ENCODE measurements at places on chromosomes 1 and 21. TPM values are rescaled to one million over a fixed set of nuclear protein-coding genes. Genes with fewer than 3 reads are reported as not detected.

DNA sequence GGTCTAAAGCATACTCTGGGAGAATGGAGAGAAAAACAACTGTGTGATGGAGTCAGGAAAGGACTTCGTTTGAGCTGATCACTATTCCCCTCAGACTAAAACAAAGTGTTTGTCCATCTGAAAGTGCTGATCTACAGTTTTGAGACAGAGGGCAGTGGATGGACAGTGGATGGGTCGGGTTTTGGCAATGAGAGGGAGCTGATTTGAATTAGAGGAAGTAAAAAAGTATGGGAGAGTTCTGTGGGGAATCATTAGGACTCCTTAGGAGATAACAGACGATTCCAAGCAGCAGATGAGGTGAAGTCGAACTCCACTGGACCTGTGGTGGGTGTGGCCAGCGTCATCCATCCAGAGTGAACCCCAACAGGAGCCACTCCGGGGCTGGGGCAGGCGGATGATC, 62.3 kb downstream of the PTGS2 start:
- DNase-seq, result no peak

- DNase-seq, result no peak
Observed at GRCh38 chr21:40208948-40209345, 341.7 kb downstream of the PCP4 start.

GRCh38 chr1:222278501-222278900, 269.4 kb downstream of the HHIPL2 start:
- DNase-seq, result no peak

LMX1A gene
- not detected for total RNA-seq

C1orf53 gene
- not detected for total RNA-seq

ACAP3 gene
- 41.2 TPM for total RNA-seq

- no peak for DNase-seq
Observed at GRCh38 chr1:47002211-47002610, 21.3 kb upstream of the CYP4X1 start.

DNA sequence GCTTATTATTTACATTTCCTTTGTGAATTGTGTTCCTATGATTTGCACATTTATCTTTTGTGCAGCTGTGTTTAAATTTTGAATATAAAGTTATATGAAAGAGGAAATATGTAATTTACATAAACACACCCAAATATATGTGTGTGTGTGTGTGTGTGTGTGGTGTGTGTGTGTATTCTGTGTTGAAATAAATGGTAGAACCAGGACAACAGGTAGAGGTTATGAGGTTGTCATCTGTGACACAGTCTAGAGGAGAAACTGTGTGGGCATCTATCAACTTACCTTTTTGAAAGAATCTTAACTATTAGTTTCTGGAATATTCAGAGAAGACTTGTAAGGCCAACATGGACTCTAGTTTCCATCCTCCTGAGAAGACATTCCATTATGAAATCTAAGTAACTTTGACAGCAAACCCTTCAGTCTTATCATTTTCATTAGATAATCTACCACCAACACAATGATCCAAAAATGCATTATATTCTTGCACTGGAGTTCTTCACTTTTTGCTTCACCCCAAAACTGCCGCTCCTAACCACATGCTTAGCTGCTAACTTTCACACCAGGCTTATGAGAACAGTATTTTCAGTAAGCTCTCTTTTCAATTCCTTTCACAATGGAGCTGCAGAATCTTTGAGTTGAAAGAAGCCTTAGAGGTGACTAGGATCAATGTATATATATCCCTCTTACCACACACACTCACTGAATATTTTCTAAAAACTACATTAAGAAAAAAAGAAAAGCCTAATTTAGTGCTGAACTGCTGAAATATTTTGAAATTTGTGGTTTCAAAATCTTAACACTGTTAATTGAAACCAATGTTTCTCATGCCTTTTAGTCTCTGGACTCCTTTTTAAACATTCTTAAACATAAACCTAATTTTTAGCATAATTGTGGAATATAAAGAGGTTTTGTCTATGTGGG, 21.8 kb downstream of the PTPRC start:
- DNase-seq, result no peak

DNA sequence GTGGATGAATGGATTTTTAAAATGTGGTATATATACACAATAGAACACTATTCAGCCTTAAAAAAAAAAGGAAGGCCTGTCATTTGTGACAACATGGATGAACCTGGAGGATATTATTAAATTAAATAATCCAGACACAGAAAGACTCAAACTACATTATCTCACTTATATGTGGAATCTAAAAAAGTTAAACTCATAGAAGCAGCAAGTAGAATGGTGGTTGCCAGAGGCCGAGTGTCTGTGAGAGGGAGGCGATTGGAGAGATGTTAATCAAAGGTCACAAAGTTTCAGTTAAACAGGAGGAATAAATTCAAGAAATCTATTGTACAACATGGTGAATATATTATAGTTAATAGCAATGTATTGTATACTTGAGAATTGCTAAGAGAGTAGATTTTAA, 39.7 kb downstream of the ZC3H11B start:
- DNase-seq, result no peak

GRCh38 chr1:86648255-86648654, 56.1 kb upstream of the SH3GLB1 start:
- no peak for DNase-seq

C1orf21 gene
- total RNA-seq, result 7.0 TPM

GRCh38 chr1:240985081-240985480, 371.9 kb downstream of the RGS7 start:
- no peak for DNase-seq

- DNase-seq, result no peak
Observed at GRCh38 chr1:176241385-176242015, 34.4 kb upstream of the COP1 start.

GRCh38 chr21:26982767-26983166, 15.9 kb upstream of the ADAMTS5 start:
- no peak for DNase-seq

DNA sequence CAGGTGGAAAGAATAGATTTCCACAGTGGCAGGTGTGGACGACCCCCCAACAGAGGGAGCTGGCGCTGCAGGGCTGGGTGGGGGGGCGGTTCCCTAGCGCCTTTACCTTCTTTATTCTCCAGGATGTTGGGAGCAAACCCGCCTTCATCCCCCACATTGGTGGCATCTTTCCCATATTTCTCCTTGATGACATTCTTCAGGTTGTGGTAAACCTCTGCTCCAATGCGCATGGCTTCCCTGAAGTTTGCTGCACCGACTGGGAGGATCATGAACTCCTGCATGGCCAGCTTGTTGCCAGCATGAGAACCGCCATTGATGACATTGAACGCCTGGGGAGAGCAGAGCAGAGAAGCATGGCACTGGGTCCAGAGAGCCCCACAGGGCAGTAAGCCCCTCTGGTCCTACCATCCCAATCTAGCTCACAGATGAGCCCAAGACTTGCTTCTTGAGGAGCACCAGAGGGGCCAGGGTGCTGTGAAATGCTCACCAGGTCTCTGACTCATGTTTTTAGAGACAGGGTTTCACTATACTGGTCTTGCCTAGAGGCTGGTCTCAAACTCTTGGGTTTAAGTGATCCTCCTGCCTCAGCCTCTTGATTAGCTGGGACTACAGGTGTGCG, 12.2 kb downstream of the ENO1 start:
- no peak for DNase-seq

GRCh38 chr21:35329940-35330660, 281.0 kb upstream of the RUNX1 start:
- DNase-seq, result no peak

DNA sequence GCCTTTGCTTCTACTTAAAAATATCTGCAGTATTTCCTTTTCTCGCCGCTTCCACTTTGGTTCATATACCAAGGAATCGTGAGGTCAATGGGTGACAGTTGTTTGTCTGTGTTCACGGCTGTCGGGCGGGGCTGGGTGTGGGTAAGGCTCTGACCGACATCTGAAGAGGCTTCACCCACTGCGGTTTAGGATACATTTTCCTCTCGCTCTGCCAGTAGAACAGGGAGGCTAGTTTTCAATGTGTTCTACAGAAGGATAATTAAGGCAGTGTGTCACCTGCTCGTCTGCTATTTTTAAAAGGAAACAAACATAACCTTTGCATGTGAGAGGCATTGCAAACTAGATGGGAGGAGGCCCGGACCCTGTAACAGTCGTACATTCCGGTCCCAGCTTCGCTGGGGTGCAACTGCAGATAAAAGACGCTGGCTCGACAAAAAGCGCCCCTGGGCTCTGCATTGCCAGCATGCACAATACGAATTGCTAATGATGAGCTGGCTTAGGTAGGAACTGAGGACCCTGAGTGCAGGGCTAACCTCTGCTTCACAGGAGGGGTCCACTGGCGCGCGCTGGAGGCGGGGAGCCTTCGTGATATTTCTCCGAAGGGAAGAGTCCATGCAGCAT, 8.5 kb upstream of the ERG start:
- DNase-seq, result no peak

- DNase-seq, result no peak
Observed at GRCh38 chr1:174359454-174359805, 88.3 kb upstream of the GPR52 start.

DNA sequence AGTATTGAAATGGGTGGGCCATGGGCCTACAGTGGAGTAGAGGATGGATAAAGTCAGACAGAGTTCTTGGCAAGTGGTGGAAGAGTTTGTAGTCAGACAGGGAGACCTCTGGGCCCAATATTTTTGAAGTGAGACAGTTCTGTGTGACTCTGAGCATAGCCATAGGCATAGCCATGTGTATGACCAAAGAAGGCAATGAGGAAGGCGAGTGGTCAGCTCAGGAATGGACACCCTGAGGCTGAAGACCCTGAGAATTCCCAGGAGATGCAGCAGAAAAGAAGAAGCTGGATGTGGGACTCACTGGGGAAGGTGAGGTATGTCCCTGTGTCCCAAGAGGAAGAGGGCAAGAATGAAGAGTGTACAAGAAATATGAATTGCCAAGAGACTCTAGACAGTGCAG, 210.6 kb upstream of the IRF2BP2 start:
- no peak for DNase-seq

GRCh38 chr1:119136401-119136800, 4.1 kb downstream of the WARS2 start:
- DNase-seq, result no peak

- peak; percentile 70 for DNase-seq
Observed at GRCh38 chr1:1889847-1890505, 911 bp downstream of the GNB1 start.

GRCh38 chr1:221695301-221695700, 46.6 kb downstream of the DUSP10 start:
- DNase-seq, result no peak

HHAT gene
- 15.1 TPM for total RNA-seq

DNA sequence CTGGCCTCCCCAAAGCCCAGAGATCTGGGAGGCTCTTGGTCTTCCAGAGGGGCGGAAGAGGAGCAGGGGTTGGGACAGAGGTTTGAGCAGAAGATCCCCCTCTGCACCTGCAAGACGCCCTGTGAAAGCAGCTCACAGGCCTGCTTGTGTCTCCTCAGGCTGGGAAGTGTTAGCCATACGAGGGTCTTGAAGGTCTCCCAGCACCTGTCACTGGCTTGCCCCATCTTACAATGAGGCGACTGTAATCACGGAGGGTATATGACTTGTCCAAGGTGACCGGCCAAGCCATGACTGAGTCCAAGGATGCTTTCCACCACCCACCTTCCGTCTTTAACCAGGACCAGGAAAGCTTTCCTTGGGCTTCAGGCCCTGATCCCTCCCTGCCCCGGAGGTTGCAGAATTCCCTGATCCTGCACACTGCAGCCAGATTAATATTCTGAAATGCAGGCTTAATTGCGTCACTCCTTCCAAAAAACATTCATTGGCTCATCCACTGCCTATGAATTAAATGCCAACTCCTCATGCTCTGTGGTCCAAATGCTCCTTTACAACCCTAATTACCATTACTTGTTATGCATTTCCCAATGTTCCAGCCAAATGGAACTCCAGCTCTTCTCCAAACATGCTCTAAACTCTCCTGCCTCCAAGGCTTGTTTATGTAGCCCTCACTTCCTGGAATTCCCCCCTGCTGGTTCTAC, 64.0 kb downstream of the DDX20 start:
- no peak for DNase-seq

GRCh38 chr1:67909776-67910175, 76.5 kb upstream of the GNG12 start:
- DNase-seq, result no peak

DNA sequence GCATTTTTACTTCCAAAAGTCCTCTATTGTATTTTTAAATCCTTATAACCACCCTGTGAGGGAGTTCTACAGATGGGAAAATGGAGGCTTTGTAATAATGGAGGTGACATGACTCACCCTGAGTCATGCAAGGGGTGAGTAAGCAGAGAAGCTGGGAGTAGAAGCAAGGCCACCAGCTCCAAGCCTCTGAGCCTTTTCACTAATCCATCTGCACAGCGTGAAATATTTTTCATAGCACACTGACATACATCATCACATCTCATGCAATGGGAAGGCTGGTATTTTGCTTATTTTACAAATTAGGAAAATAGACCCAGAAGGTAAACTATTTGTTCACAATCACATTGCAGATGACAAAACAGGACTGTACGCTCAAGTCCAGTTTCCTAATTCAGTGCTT, 96.9 kb downstream of the KCNH1 start:
- no peak for DNase-seq

DNA sequence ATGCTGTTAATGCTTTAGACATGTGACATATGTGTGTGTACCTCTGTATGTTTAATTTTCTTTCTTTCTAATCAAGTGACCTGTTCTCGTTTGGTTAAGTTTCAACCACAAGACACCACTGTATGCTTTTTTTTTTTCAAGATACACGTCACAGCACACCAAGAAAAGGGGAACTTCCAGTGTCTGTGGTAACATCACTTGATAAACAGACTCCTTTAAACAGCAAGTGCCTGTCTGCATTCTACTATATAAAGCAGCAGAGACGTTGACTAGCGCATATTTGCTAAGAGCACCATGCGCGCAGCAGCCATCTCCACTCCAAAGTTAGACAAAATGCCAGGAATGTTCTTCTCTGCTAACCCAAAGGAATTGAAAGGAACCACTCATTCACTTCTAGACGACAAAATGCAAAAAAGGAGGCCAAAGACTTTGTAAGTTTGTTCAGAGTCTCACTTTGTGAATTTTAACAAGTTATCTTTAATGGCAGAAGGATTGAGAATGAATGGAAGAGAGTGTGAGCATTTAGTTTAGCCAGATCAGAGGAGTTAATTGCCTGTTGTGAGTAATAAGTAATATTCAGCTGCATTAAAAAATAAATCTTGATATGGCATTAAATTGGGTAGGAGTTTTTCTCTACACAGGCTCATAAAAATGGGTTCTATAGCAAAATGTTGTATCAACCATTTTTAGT, at the start of gene RGS1:
RGS1 (plus strand) TSS at position 275 of the 691 bp plus-strand sequence; CDS start at position 295, 20 bp downstream.
- DNase-seq, result peak; percentile 93

GRCh38 chr1:7554385-7555235, 216.5 kb upstream of the VAMP3 start:
- DNase-seq, result no peak

TSTD1 gene
- 76.2 TPM for total RNA-seq

C1orf185 gene
- total RNA-seq, result not detected

DNA sequence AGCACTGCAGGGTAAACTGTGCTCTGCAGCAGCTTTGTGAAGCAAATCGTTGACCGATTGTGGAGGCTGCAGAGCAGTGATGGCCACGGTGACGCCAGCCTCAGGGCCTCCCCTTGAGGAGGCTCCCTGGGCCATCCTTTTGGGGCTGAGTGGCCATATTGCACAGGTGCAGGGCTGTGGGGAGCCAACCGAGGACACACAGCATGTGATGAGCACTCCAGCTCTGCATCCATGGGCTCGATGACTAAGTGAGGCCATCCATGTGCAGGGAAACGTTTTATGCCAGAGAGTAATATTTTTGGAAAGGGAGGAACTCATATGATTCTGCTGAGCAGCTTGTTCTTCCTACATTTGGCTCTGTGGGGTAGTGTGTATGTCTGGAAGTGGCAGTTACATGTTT, 24.6 kb downstream of the KCNK1 start:
- no peak for DNase-seq

Data from hematopoietic multipotent progenitor cell (in vitro differentiated cells).